GM20000 (cell line): ENCODE measurements at places on chromosomes 1 and 21.

DNA sequence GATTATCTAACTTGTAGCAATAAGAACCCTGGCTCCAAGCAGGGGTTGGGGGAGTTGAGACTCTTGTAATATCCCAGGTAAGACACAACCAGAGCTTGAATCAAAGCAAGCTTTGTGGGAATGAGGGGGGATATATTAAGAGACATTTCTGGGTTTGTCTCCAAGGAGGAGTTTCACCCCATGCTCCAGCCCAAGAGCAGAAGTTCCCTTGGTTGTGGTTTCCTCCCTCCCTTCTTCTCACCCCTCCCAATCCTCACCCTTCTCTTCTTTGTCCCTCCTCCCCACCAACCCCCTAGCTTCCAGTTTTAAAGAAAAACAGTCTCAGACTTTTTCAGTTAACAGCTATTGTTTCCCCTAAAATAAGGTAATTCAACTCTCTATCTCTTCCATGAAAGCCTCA, 11.9 kb downstream of the TRAF3IP3 start:
- no peak for DNase-seq

DNA sequence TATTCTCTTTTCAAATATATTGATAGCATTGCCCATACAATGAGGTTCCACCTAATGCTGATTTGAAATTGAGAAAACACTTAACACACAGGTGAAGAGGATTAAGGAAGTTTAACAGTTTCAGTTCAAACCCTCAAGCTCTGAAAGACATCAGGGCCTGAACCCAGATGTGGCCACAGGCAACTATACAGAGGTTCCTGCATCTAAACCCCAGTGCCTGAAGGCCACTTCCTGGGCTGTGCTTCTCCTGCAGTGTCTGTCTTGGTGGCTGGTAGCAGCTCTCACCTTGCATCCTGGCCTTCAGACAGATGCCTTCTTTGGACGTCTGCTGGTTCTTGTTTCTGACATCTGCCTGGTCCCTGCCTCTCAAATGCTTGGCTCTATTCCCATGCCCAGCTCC, 25.1 kb upstream of the NGF start:
- no peak for DNase-seq

GRCh38 chr1:222787729-222788128, 27.1 kb upstream of the DISP1 start:
- no peak for DNase-seq

GRCh38 chr1:43041591-43041990, 82.9 kb upstream of the SLC2A1 start:
- DNase-seq: no peak

DNA sequence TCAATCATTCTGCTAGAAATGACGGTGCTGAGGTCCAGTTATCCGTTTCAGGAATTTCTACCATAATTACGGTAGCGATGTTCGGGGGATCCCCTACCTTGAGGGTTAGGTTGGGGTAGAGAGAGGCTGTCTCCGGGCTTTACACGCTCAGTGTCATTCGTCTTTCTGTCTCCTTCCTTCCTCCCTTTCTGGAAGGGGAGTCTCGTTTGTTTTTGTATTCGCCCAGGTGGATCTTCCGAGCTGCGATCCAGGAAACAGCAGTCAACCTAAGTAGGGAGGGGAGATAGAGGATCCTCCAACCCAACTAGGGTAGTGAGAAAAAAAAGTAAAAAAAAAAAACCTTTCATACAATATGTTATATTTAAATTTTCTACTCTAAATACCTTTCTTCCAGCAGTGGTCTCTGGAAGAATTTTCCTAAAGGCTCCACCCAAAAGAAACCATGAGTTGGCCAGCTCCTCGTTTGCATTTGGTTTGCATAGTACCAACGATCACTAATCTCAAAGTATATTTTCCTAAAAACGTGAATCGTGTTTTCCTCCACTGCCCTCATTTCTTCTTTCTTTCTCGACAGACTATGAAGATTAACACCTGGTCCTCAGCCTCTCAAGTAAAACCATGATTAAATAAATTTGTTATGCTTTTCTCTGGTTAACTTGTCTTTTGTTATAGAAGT, 611 bp upstream of the PIK3C2B start:
- peak; percentile 71 for DNase-seq

DNA sequence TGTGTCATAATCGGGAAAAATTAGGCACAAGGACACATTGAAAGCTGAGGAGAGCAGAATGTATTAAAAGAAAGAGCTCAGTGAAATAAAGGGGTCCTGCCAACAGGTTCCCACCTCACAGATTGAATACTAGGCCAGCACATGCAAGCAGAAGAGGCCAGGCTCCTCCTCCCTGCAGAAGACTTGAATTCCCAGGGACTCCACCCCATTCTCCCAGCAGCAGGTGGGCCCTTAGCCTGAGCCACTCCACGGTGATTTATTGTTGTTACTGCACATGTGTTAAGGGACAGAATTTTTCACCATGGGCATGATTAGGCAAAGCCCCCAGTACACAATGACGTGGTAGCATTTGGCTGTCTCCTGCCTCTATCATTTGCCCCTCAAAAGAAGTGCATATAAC, 1844.7 kb downstream of the NCAM2 start:
- DNase-seq: no peak

- no peak for DNase-seq
Observed at GRCh38 chr1:203486618-203487370, 7.2 kb upstream of the OPTC start.

- no peak for DNase-seq
Observed at GRCh38 chr1:214187933-214188332, 93.0 kb upstream of the SMYD2 start.

DNA sequence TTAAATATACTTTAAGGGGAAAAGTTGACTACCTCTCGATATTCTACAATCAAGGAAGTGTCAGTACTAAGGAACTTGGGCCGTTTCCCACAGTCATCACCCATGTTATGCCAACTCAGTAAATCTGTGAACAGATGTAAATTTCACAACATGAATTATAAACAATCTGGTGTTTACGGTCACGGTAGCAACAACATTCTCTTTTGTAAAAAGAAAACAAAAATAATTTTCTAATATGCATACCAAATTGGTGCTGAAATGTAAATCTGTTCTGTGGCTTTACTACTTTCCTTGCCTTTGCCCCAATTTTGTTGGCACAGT, 1.2 kb downstream of the SH3GLB1 start:
- DNase-seq: no peak

- peak; percentile 19 for DNase-seq
Observed at GRCh38 chr1:107750364-107750959, 214.5 kb downstream of the VAV3 start.

- DNase-seq: no peak
Observed at GRCh38 chr1:22140694-22141093, 2.2 kb downstream of the WNT4 start.

DNA sequence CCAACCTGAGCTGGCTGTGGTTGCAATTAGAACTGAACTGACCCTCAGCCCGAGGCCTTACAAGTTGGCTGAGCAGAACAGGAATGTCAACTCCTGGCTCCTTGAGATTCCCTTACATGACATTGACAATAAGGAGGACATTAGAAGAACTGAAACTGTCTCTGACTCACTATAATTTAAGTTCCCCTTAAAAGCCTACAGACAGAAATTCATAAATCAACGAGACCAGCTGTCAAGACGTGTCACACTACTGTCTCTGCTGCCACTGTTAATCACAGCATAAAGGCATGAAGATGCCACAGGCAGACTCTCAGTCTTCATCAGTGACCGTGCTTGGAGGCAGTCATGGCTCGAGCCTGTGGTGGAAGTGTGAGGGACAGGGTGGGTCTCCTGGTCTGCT, 168.8 kb downstream of the GABPA start:
- DNase-seq: peak; percentile 21

GRCh38 chr1:152188673-152189591, 29.9 kb upstream of the RPTN start:
- DNase-seq: peak; percentile 65

DNA sequence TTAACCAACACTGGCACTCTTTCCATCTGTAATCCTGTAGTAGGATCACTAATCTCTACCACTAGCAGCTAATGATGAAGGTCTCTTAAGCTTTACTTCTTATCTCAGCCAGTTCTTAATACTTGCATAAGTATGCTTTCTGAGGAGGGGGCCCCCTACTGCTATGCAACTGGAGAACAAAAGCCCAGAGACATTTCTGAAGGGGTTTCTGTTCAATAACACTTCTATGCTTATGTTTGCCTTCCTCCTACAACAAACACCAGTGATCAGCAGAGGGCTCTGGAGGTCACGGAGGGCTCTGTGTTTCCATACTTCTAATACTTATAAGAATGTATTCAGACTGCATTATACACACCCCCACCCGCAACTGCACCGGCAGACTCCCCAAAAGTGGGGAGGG, 215.8 kb downstream of the BARHL2 start:
- DNase-seq: no peak

DNA sequence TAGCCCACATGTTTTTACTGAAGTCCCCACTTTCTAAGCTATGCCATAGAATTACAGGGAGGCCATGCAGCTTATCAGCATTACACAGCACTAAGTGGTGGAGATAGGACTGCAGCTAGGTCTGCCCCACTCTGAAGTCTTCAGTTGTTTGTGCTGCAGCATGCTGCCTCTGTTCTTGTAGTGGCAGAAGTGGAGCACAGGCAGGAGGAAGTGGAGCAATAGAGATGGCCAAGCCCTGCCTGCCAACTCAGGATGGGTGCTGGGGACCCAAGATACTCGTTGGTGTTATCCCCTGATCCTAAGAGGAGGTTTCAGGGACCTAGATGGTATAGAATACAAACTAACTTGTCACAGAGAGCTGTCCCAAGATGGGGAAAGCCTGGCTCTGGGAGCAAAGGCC, 12.9 kb downstream of the MRPL37 start:
- DNase-seq: no peak

DNA sequence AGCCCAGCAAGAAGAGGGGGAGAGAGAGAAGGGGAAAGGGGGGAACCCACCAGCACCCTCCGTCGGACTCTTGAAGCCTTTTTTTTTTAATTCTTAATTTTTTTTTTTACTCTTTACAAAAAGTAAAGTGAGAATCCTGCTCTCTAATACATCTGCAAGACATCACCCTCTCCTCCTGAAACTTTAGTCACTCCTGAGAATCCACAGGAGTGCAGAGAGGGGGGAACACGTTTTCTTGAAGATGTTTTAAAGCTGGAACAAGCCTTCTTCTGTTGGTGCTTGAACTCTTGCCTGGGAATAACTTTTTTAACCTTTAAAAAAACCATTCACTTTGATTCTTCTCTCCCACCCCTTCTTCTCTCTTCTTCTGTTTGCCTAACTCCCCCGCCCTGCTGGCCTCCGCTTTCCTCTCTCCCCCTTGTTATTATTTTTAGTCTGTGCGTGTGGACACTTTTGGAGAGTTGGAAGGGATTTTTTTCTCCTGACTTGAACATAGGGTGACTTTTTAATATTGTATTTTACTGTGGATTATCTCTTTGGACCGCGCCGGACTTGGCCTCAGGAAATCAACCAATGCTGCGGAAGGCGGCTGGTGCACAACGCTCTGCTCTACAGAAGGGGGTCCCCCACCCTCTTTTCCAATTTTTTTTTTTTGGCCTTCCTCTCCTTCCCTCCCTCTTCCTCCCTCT, 383 bp upstream of the PRRX1 start:
- no peak for DNase-seq

DNA sequence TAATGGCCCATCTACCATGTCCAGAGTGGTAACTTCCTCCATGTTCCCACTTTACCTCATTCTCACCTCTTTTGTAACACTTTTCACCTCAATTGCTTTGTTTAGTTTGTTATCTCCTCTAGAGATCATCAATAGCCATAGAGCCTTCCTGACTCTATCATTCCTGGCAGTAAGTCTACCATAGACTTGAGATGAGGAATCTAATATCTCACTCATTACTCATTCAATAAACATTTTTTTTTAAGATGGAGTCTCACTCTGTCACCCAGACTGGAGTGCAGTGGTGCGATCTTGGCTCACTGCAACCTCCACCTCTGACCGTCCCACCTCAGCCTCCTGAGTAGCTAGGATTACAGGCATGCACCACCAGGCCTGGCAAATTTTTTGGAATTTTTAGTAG, 7.1 kb downstream of the NMNAT2 start:
- no peak for DNase-seq

DNA sequence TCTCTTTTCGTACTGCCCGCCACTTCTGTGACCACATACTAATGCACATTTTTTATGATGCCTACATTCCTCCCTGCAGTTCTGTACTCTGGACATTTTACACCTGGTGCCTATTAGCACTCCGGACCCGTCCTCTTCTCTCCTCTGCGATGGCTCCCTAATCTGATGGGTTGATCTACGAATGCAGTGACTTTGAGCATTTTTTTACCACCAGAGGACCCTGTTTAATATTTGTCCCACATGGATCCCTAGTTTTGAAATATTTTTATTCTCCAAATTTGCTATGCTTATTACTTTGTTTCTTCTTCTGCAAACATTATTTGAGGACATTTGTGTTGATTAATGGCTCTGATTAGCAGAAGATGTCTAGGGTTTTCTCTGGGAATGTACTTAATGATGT, 5.2 kb downstream of the PPFIA4 start:
- DNase-seq: no peak

GRCh38 chr1:201585093-201585483, 46.2 kb downstream of the NAV1 start:
- DNase-seq: no peak
